Subcutaneous preadipocyte (primary cell): ENCODE measurements at places on chromosomes 3 and 15. TPM values are rescaled to one million over a fixed set of nuclear protein-coding genes. Genes with fewer than 3 reads are reported as not detected.

The SETD5 gene
- total RNA-seq = 83.0 and 95.4 TPM in 2 replicates

The IFT122 gene
- 19.9 and 22.4 TPM in 2 replicates for total RNA-seq

The PCOLCE2 gene
- 28.0 and 65.8 TPM in 2 replicates for total RNA-seq

The BCL2A1 gene
- 0.20 and 1.1 TPM in 2 replicates for total RNA-seq

The LRRIQ4 gene
- total RNA-seq = not detected in 2 replicates

The MEX3B gene
- 2.0 and 2.6 TPM in 2 replicates for total RNA-seq

The RPL39L gene
- total RNA-seq = 25.2 and 28.7 TPM in 2 replicates

The CD86 gene
- total RNA-seq = not detected in 2 replicates

The CFAP20DC gene
- total RNA-seq = 4.0 and 6.5 TPM in 2 replicates

The UBA7 gene
- total RNA-seq = 26.6 and 36.0 TPM in 2 replicates

The IQCH gene
- total RNA-seq = 3.7 and 6.1 TPM in 2 replicates

The SKOR1 gene
- under 0.01 TPM in 2 replicates for total RNA-seq

The ADAMTS17 gene
- total RNA-seq = 0.20 and 0.73 TPM in 2 replicates

The PIGBOS1 gene
- total RNA-seq = 5.1 and 8.5 TPM in 2 replicates

The SERINC4 gene
- 0.20 TPM in 1 of 2 replicates, not detected in the other for total RNA-seq

The SCN5A gene
- total RNA-seq = 0.20 and 0.37 TPM in 2 replicates

The CACNA2D3 gene
- under 0.01 TPM in 1 of 2 replicates, not detected in the other for total RNA-seq
